ENCODE measurements at places on chromosomes 4 and X.

DNA sequence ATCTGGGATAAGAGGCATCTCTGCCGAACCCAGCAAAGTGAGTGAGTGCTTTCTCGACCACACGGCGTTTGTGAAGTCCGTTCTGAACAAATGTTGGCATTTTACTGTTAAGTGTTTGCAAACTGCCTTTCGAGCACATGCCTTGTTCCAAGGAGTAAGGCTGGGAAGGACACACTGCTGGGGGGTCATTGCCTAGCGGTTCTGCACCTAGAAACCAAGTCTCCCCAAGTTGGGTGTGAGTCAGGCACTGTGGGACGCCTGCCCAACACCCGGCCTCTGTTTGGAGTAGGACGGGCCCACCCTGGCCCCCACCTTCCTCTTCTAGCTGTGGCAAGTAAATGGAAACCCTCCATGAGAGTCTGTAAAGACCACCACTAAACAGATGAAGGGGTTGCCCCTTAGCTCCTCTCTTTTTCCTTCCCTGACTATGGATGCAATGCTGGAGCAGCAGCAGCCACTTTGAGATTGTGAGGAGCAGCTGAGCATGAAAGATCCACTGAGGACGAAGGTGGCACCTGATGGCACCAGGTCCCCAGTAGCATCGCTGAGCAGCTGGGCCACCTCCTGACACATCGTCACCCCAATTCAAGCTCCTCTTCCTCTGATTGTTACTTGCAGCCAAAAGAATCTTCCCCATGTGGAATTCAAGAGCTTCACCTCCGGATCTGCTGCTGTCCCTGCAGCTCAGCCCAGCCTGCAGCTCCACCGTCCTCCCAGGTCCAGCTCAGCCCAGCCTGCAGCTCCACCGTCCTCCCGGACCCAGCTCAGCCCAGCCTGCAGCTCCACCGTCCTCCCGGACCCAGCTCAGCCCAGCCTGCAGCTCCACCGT lies 6.3 kb downstream of the CPLX1 start:
- DNase-seq = no peak

DNA sequence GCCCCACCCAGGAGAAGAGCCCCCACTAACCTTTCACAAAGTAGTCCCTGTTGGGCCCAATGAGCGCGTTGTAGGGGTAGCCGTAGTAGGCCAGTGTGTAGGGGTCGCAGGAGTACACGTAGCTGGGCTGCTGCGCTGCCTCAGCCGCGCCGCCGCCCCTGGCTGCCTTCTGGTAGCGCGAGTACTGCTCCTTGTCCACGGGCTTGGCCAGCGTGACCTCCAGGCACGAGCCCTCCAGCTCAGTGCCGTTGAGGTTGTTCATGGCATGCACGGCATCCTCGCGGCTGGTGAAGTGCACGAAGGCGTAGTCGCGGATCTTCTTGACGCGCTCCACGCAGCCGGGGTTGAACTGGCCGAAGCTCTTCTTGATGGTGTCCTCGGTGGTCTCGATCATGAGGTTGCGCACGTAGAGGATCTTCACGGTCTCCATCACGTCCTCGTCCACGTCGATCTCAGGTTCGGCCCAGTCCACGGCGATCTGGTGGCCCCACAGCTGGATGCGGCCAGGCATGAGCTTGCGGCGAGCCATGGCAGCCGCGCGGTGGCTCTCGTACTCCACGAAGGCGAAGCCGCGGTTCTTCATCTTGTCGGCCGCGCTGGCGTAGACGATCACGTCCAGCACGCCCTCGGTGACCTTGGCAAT lies 102.7 kb downstream of the CHRNA9 start:
- DNase-seq = no peak

GRCh38 chr4:173537613-173538147 lies 7.7 kb upstream of the HAND2 start:
- DNase-seq = no peak

DNA sequence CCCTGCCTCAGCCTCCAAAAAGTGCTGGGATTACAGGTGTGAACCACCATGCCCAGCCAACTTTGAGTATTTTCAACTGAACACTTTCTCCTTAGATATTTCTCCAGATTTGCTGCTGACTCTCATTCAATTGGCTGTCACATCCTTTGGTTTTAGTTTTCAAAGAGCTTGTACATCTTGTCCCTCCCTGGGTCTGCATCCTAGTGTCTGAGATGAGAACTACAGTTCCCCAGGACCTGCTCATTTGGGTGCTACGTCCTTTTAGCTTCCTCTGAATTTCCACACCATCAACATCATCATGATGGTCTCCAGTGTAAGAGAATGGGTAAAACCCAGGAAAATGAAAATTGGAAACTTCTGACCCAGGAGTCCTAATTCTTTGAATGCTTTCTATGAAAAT lies 312.9 kb downstream of the NLGN4X start:
- no peak for DNase-seq

- no peak for DNase-seq
Measured at GRCh38 chr4:147842573-147842972, 110.7 kb downstream of the ARHGAP10 start.

DNA sequence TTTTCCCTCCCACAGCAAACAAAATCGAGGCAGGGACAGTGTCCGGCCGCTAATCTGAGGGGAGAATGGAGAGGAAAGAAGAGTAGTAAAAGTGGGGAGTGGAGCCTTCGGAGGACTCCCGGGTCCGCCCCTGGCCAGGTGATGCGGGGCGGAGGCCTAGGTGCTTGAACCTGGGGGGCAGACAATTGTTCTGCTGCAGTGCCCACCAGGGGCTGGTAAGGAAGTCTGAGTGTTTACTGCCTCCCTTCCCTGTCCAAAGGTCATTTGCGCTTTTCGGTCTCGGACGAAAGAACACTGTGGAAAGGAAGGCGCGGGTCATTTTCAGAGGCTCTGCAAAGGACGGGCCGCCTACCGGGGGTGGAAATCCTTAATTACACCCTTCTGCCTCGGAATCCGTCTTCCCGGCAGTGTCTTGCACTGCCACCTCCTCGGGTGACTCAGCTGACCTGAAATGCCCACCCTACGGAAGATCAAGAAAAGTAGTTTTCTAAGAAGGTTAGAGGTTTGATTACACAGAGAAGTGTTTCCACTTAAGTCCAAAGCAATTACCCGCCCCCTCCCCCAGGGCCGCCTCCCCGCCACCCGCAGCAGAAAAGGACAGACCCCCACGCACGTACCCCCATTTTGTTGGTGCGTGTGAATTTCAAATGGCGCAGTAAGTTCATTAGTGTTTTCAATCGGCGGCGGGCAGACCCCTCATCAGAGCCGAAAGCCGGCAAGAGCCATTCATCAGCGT lies 99.9 kb upstream of the TENM3 start:
- DNase-seq = no peak

- DNase-seq = no peak
Measured at GRCh38 chr4:122777846-122778673, 45.6 kb downstream of the BBS12 start.

DNA sequence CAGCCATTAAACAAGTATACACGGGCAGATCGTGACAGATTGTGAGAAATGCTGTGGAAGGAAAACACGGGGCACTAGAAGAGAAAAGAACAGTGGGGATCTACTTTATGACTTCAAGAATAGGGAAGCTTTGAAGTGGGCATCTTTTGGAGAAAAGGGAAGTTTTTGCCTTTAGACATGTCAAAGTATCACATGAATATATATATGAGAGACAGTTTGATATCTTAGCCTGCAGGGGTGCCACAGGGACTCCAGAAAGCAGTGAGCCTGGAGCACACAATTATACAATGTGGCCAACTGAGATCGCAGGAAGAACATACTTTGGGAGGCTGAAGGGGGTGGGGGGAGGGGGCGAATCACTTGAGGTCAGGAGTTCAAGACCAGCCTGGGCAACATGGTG lies 35.7 kb downstream of the RELL1 start:
- DNase-seq = no peak

DNA sequence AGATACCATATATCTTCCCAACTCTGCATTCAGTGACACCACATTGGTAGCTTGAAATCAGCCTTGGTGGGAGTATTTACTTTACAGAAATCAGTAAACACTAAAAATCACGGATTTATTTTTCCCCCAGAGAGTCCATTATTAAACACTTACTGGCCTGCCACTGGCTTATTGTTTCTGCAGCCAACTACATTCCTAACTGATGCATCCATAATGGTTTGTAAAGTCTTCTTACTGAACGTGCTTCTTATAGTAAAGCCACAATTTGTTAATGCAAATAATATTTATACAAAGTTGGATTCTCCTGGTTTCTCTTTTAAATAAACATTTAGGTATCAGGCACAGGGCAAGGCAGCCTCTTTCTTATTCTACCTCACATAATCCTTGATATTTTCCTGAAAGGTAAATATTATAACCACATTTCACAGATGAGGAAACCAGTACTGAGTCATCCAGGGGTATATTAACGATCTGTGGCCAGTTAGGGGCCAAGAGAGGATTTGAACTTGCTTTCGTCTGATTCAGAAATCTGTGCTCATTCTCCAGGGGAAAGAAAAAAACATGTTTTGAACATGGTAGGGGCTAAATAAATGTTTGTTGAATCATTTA lies 136.5 kb downstream of the RAB28 start:
- no peak for DNase-seq

- DNase-seq = no peak
Measured at GRCh38 chrX:63889001-63889400, 104.0 kb upstream of the ARHGEF9 start.

DNA sequence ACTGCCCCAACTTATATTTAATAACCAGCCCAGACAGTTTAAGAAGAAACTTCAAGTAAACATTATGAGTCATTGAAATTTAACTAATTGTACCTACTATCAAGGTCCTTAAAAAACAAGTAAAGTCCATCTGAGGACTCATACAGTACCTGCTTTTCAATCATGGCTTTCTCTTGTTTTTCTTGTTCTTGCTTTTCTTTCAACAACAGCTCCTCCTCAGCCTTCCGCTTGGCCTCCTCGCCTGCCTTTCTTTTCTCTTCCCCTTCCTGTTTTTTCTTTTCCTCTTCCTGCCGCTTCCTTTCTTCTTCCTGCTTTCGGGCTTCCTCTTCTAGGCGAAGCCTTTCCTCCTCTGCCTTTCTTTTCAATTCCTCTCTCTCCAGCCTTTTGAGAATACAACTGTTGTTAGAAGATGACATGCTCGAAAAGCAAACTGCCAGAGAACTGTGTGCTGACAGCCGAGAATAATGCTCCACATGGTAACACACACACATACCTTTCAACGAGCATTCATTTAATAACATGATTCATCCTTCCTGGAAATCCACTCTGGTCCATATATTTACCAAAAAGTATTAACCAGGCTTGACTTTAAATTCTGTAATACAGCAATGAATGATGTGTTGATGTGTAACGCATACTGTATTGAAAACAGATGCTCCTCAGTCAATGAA lies 25.2 kb upstream of the BCLAF3 start:
- no peak for DNase-seq

GRCh38 chr4:88104902-88105610 lies 53.4 kb downstream of the ABCG2 start:
- no peak for DNase-seq

DNA sequence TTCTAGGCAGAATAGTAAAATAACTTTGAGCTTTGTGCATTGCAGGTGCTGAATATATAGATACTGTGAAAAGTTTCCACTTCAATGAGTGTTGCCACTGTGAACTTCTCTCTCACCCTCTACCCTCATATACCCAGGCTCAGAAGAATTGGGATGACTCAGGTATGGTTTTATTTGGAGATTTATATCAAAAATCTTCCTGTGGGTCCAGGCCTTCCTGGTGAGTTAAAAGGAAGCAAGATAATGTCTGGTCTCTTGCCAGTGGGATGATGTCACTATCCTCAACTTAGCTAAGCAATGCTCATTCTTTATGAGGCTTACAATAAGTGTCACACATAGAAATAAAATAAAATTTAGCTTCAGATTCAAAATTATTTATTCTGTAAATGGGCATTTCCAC lies 153.3 kb upstream of the TENT5D start:
- no peak for DNase-seq

- DNase-seq = no peak
Measured at GRCh38 chr4:78299565-78299972, 242.4 kb downstream of the FRAS1 start.

- no peak for DNase-seq
Measured at GRCh38 chr4:137923494-137923893, 318.7 kb downstream of the SLC7A11 start.

- DNase-seq = no peak
Measured at GRCh38 chr4:124726269-124726668, 13.7 kb upstream of the ANKRD50 start.

DNA sequence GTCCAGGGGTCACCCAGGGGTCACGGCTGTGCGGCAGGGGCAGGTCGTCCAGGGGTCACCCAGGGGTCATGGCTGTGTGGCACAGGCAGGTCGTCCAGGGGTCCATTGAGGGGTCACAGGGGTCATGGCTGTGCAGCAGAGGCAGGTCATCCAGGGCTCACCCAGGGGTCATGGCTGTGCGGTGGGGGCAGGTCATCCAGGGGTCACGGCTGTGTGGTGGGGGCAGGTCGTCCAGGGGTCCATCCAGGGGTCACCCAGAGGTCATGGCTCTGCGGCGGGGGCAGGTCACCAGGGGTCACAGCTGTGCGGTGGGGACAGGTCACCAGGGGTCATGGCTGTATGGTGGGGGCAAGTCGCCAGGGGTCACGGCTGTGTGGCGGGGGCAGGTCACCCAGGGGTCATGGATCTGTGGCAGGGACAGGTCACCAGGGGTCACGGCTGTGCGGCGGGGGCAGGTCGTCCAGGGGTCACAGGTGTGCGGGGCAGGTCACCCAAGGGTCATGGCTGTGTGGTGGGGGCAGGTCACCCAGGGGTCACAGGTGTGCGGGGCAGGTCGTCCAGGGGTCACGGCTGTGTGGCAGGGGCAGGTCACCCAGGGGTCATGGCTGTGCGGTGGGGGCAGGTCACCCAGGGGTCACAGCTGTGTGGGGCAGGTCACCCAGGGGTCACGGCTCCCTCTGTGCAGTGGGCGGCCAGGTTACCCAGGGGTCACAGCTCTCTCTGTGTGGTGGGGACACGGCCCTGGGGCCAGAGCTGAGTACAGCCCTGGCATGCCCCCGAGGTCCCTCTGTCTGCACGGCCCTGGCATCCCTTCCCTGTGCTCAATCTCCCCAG lies 16.0 kb downstream of the ATP5ME start:
- no peak for DNase-seq

DNA sequence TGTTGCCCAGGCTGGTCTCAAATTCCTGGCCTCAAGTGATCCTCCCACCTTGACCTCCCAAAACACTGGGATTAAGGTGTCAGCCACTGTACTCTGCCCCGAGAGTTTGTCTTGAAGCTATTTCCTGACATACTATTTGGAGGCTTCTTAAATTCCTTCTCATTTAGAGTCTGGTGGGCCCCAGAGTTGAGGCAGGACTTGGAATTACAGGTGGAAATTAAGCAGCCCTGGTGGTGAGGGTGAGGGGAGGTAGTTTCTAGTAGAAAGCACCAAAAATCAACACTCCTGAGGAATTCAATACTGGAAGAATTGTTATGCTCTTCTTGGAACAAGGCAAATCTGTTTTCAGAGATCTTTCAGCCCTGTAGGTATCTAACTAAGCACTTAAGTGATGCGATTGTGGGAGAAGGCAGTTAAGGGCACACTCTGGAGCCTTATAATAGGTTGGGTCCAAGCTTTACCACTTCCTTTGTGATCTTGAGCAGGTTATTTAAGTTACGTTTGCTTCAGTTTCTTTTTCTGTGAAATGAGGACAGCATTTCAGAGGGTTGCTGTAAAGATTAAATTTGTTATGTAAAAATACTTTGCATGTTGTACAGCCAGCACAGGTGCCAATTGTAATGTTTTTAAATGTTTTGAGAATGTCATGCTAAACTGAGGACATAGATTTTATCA lies 200.7 kb downstream of the SOWAHB start:
- no peak for DNase-seq

GRCh38 chr4:185955826-185956543 lies 113.0 kb upstream of the TLR3 start:
- DNase-seq = no peak

Measured in NCI-H510A (cell line).